ENCODE measurements at places on chromosomes 16 and 17.
A peak's percentile ranks its signal among the peaks of the same experiment; 100 is the strongest.

DNA sequence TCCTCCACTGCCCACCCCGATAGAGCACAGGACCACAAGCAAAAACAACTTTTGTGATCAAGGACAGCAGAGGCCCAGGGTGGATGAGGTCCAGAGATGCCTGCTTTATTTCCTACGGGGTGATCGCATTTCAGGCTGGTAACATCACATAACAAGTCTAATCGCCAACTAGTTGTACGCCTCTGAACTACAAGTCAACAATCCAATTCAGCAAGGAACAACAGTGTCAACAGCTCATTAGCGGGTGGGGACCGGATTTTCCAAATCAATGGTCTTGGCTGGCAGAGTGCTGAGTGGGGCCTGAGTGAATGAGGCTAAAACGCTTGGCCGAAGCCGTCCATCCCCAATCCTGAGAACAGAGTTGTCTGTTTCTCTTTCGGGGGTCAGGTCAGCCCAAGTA is 17.1 kb downstream of the MRM3 start:
- DNase-seq: no peak

DNA sequence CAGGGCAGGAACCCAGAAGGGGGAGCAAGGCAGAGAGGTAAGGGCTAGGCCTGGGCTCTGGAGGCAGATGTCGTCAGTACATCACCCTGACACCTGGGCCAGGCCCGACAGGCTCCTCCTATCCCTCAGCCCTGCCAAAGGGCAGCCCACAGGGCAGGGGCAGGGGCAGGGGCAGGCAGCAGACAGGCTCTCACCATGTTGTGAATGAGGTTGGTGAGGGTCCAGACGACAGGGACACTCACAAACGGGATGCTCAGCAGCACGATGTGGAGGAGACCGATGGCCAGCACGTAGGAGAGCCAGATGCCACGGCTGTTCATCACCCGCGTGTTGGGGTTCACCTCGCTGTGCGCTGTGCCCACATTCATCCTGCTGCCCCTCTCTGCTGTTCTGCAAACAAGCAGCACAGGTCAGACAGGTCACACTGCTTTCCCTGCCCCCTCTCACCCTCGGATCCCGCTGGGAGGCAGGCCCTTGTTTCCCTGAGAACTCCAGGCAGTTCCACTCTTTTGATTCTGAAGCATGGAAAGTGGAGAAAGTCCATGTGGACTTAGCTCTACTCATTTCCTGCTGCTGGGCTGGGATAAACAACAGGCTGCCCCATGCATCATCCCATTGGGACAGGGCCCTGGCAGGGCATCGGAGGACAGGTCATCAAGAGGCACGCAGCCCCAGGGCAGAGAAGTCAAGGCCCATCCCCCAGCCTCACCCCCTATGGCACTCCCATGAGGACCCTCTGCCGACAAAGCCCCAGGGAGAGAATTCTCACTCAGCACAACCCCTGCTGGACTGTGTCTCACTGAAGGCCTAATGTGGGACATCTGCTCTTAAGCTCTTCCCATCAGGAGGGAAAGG is 3.3 kb downstream of the ORMDL3 start:
- no peak for DNase-seq

DNA sequence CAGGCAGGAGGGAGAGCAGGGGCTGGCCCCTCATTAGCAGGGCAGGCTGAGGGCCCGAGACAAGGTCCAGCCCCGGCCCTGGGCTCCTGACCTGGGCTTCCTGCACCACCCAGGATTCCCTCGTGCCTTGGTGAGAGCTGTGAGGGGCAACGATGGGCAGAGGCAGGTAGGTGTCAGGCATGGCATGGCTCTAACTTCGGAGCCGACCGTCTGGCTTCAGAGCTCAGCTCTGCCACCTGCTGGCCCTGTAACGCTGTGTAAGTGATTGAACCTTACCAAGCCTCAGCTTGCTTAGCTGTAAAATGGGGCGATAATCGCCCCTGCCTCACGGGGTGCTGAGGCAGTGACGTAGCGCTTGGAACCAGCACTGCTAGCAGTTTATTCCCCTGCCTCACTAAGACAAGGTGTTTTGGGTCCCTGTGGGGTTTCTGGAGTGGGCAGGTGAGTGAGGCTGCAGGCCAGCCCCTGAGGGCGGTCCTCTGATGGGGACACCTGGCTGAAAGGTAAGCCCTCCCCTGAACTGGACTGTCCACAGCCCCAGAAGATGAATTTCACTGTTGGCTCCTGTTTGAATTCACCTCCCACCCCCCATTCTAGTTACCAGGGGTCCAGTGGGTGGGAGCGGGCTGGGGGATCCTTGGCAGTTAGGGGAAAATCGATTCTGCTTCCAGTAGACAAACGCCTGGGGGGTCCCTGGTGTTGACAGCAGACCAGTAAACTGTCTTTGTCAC is 184.8 kb upstream of the GSE1 start:
- DNase-seq: peak; percentile 73

DNA sequence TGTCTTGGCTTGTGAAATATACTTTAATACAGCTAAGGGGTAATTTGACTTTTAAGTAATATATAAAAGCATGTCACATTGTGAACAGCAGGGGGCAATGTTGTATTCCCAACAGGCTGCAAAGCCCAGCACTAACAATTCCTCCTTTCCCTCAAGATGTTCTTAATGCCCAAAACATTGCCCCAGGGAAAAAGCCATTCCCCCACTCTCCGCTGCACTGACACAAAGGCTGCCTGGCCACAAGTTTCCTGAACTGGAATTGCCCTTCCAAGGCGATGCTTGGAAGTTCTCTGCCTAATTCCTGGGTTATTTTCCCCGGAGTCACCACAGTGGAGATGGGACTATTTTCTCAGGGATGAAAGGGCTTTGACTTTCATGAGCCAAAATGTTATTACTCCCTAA is 27.2 kb downstream of the CLEC16A start:
- peak; percentile 63 for DNase-seq
